NCI-H1694 treated with DMSO at 0.1 percent for 48 hours (cell line): ENCODE measurements at places on chromosomes 6 and 20.

DNA sequence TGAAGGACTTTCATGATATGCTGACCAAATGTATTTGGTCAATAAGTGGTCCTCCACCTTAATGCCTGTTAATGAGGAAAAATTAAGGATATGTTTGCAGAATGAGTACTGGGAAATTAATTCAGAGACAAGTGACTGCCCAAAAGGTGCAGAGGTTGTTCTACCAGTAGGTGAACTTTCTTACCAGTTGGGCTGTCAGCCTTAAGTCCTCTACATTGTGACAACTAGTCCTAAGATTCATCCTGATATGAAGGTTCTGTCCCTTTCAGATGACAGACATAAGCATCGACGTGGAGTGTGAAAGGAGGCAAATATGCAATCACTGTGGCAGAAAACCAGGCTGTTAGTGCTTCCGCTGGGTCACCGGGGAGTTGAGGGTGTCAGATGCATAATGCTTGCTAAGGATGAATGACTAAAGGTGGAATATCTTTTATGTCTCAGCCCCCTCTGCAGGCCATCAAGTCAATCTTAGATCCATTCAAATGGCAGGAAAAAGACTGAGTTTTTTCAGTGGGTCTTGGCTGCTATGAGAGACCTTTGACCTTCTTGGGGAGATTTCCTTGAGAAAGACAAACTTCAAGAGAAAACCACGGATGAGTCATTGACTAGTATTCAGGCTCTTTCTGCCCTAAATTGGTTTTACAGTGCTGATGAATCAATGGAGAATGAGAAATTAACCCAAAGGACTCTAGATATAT is 226.0 kb downstream of the TPBG start:
- DNase-seq: no peak

- DNase-seq: no peak
Observed at GRCh38 chr6:152130441-152130840, 323.0 kb downstream of the ESR1 start.

DNA sequence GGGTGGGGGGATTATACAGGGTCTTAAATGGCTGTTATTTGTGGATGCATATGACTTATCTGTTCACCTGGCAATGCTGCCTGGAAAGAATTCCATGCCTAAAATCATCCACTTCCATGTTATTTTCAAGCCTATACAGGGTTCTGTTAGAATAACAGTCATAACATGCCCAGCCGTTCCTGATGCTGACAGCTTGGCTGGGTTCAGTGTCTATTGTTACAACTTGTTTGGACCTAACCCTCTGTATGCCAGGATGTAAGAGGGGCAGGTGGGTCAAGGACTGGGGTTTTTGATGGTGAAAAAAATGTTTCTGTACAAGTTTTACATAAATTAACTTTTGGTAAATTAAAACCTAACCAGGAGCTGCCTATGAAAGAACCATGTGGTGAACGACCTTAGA is 79.8 kb downstream of the GINS1 start:
- no peak for DNase-seq

- DNase-seq: no peak
Observed at GRCh38 chr6:167798453-167798852, 28.3 kb upstream of the AFDN start.

- no peak for DNase-seq
Observed at GRCh38 chr20:50462093-50462690, 48.0 kb upstream of the PTPN1 start.
